ENCODE measurements at places on chromosomes 6 and 20. TPM values are rescaled to one million over a fixed set of nuclear protein-coding genes. Genes with fewer than 3 reads are reported as not detected.

GRCh38 chr6:23280437-23280836 is 711.1 kb downstream of the HDGFL1 start:
- no peak for DNase-seq
- no peaks in the 10 kb centered on the region for H3K4me1 ChIP-seq
- no peaks in the 10 kb centered on the region for H3K36me3 ChIP-seq
- H3K4me3 ChIP-seq, result no peak overlapping the region

DNA sequence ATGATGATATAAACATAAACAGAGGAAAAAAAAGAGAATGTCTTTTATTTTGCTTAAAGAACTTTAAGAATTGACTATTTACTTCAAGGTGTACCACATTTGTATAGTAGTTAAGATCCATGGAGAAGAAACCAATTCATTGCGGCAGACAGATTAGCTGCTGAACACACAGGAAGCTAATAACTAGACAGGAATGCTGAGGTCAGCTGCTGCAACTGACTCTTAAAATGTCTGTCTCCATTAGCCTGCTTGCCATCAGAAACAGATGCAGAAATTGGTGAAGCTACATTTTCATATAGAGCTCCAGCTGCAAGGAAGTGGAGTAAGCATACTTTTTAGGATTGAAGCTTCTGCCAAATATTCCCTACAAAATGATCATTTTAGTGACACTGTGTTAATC is 939.5 kb downstream of the EPHA7 start:
- DNase-seq, result no peak
- no peaks in the 10 kb centered on the region for H3K4me1 ChIP-seq
- H3K4me3 ChIP-seq, result no peak overlapping the region
- no peak overlapping the region for H3K27ac ChIP-seq

GRCh38 chr6:163702736-163703135 is 288.2 kb downstream of the QKI start:
- no peaks in the 10 kb centered on the region for H3K36me3 ChIP-seq
- no peak overlapping the region for H3K4me3 ChIP-seq
- no peaks in the 10 kb centered on the region for H3K4me1 ChIP-seq
- no peak for DNase-seq
- H3K27ac ChIP-seq, result no peak overlapping the region
- H3K27me3 ChIP-seq, result peaks cover 34% of the 10 kb centered on the region

MYL9 gene
- total RNA-seq, result 2.0 TPM

LAMA2 gene
- total RNA-seq, result not detected

- no peaks in the 10 kb centered on the region for H3K36me3 ChIP-seq
- peaks cover 10% of the 10 kb centered on the region for H3K27me3 ChIP-seq
- H3K4me3 ChIP-seq, result no peak overlapping the region
- DNase-seq, result no peak
Observed at GRCh38 chr6:13831615-13832014, 17.3 kb upstream of the MCUR1 start.

PNLDC1 gene
- 0.37 TPM for total RNA-seq

TBX18 gene
- not detected for total RNA-seq

IL17F gene
- 0.50 TPM for total RNA-seq

DNA sequence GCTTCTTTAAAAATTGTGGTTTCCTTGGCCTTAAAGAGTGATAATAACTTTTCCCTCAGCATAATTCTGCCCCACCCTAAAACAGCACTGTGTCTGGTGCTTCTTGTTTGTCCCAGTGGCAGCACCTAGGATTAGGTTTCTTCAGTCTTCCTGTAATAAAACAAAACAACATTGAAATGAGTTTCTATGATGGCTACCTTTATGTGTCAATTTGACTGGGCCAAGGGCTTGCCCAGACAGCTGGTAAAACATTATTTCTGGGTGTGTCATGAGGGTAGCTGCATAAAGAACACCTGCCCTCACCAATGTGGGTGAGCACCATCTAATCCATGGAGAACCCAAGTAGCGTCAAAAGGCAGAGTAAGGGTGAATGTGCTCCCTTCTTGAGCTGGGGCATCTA is 117.8 kb downstream of the QRSL1 start:
- no peak for DNase-seq
- no peaks in the 10 kb centered on the region for H3K4me1 ChIP-seq
- H3K27me3 ChIP-seq, result peaks cover 21% of the 10 kb centered on the region
- H3K4me3 ChIP-seq, result no peak overlapping the region

ZNF831 gene
- total RNA-seq, result 9.0 TPM

RBM24 gene
- total RNA-seq, result not detected

GRCh38 chr6:56767435-56767834 is 124.7 kb upstream of the DST start:
- no peak overlapping the region for H3K4me3 ChIP-seq
- H3K27ac ChIP-seq, result no peak overlapping the region
- H3K36me3 ChIP-seq, result no peaks in the 10 kb centered on the region
- no peaks in the 10 kb centered on the region for H3K4me1 ChIP-seq
- no peak for DNase-seq

DNA sequence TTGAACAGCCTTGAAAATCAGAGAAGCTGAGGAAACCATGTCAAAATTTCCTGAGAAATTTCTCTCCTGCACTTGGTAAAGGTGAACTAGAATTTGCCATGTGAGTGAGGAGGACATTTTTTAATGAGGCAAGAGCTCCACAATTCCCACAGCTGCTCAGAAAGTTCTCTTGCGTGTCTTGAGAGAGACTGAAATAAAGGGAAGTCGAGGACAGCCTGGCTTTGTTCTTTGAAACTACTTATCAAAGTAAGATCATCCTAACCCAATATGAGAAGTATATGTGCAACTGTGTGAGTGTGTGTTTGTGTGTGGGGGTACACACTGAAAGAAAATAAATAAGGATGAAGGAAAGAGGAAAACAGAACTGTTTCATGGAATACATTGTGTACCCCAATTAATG is 163.4 kb downstream of the SLC24A3 start:
- no peak for DNase-seq
- no peaks in the 10 kb centered on the region for H3K36me3 ChIP-seq

- no peak overlapping the region for H3K27ac ChIP-seq
- H3K4me1 ChIP-seq, result no peaks in the 10 kb centered on the region
- peaks cover 8% of the 10 kb centered on the region for H3K27me3 ChIP-seq
Observed at GRCh38 chr6:168678077-168678476, 237.1 kb downstream of the SMOC2 start.

DNA sequence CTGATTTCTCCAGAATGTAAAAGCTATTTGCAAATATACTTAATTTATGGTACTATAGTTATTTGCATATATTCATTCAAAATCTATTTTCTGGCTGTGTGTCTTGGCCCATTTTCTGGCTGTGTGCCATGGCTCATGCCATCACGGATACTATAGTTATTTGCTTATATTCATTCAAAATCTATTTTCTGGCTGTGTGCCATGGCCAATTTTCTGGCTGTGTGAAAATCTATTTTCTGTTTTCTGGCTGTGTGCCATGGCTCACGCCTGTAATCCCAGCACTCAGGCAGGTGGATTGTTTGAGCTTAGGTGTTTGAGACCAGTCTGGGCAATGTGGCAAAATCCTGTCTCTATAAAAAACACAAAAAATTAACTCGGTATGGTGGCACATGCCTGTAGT is 28.9 kb upstream of the RIPK1 start:
- H3K36me3 ChIP-seq, result no peaks in the 10 kb centered on the region
- H3K4me1 ChIP-seq, result no peaks in the 10 kb centered on the region

DNA sequence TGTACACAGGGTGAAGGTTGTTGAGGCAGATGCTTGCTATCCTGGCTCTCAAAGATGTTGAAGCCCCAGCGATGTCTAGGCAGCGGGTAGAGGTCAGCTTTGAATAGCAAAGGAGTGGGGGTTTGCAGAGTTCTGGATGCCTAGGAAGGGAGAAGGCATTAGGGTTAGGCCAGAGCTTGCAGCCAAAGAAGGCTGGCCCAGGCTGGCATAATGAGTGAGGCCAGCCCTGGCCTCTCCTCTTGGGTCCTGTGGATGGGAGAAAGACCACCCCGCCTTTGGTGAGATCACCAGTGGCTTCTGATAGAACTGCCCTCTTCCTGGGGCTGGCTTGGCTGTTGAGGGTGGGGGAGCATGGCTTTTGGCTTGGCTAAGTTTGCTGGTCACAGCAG is 406 bp upstream of the WFDC5 start:
- no peak for DNase-seq
- peaks cover 17% of the 10 kb centered on the region for H3K4me1 ChIP-seq
- no peak overlapping the region for H3K27ac ChIP-seq
- no peak overlapping the region for H3K4me3 ChIP-seq
- no peaks in the 10 kb centered on the region for H3K36me3 ChIP-seq
- H3K27me3 ChIP-seq, result peaks cover 26% of the 10 kb centered on the region

MOCS1 gene
- 1.4 TPM for total RNA-seq

- H3K36me3 ChIP-seq, result peaks cover 6% of the 10 kb centered on the region
- no peak overlapping the region for H3K4me3 ChIP-seq
- no peaks in the 10 kb centered on the region for H3K4me1 ChIP-seq
- DNase-seq, result no peak
- H3K27ac ChIP-seq, result no peak overlapping the region
Observed at GRCh38 chr6:158095031-158095430, 73.0 kb downstream of the SERAC1 start.

SPATS1 gene
- total RNA-seq, result not detected

OR2J3 gene
- not detected for total RNA-seq

DNA sequence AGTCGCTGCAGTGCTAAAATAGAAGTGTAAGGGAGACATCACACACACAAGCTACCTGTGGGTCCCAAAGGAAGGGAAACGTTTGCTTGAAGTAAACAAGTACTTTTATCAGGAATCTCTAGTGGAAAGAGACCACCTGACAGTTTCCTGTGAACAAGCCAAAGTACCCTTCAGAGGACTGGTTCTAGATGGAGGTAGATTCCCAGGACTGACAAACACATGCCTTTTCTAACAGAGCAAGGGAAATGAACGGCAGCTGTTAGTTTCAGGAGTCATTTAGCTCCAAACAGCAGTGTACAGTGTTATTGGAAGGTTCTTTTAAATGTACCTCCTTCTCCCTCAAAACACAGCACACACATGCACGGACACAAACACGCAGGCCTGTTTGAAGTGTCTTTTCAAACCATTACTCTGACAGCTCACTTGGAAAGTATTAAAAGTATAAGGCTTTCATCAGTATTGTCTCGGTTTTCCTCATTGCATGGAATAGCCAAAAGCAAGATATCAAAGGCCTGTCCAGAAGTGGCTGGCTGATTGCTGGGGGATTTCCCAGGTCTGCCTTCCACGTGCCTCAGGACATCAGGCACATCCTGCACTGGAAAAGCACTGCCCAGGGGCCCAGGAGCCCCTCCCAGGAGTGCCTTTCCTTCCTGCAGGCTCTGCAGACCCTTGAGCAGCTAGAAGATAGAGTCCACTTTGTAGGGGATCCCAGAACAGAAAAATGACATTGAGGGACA is 393.2 kb upstream of the SOX4 start:
- H3K36me3 ChIP-seq, result peaks cover 7% of the 10 kb centered on the region
- DNase-seq, result no peak
- no peak overlapping the region for H3K27ac ChIP-seq
- no peaks in the 10 kb centered on the region for H3K4me1 ChIP-seq
- no peak overlapping the region for H3K4me3 ChIP-seq

MOCS3 gene
- total RNA-seq, result 4.1 TPM

- peak overlapping the region; percentile 99 for H3K4me3 ChIP-seq
- DNase-seq, result peak; percentile 35
- H3K36me3 ChIP-seq, result peaks cover 42% of the 10 kb centered on the region
- H3K27me3 ChIP-seq, result no peaks in the 10 kb centered on the region
Observed at GRCh38 chr6:18263418-18264218, 712 bp downstream of the DEK start.

GLP1R gene
- 0.77 TPM for total RNA-seq

DNA sequence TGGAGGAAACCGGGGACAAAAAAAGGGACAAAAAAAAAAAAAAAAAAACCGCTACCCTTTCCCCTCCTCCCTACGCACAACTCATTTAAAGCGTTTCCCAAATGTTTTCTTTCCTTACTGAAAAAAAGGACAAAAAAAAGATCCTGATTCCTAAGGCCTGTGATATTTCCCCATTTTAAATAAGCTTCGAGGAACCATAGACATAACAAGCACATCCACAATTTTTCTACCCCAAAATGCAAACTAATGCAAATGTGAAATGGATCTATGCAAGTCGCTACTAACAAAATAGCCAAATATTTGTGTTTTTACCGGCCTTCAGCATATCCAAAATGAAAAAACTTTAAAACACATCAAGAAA is 1.4 kb upstream of the ZNF217 start:
- H3K27ac ChIP-seq, result peak overlapping the region; percentile 95
- DNase-seq, result no peak
- peaks cover 58% of the 10 kb centered on the region for H3K4me1 ChIP-seq
- H3K4me3 ChIP-seq, result peak overlapping the region; percentile 84

SPEF1 gene
- total RNA-seq, result 0.49 TPM

DNA sequence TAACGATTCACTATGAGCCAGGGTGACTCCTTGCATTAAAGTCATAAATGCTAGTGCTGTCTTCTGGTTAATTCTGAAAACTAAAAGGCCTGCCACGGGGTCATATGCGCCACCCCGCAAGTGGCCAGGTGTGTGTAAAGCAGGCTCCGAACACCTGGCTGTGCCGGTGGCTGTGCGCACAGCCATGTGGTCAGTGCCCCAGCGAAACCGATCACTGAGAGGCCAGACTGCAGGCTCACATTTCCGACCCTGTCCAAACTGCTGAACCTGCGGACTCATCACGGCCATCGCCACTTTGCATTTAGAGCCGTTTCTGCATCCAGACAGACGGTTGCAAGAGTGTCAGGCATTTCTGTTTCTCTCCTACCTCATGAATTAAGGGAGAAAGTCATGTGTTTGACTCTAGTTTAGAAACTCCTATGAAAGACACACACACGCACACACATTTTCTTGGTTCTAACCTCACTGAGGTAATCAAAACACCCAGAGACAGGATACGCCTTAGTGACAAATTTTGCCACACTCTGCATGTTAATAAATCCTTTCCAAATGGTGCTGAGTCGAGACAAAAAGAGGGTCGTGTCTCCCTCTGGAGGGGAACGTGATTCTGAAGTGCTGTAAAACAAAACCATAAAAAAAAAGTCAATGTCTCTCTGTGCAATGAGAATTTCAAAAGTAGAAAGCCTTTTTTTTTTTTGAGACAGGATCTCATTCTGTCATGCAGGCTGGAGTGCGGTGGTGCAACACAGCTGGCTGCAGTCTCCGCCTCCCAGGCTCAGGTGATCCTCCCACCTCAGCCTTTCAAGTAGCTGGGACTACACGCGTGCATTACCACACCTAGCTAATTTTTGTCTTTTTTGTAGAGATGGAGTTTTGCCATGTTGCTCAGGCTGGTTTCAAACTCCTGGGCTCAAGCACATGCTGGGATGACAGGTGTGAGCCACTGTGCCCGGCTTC is 31.0 kb upstream of the TCFL5 start:
- H3K4me1 ChIP-seq, result peaks cover 38% of the 10 kb centered on the region
- no peak overlapping the region for H3K27ac ChIP-seq
- H3K36me3 ChIP-seq, result peaks cover 59% of the 10 kb centered on the region
- H3K27me3 ChIP-seq, result no peaks in the 10 kb centered on the region

HFE gene
- 1.3 TPM for total RNA-seq

DNA sequence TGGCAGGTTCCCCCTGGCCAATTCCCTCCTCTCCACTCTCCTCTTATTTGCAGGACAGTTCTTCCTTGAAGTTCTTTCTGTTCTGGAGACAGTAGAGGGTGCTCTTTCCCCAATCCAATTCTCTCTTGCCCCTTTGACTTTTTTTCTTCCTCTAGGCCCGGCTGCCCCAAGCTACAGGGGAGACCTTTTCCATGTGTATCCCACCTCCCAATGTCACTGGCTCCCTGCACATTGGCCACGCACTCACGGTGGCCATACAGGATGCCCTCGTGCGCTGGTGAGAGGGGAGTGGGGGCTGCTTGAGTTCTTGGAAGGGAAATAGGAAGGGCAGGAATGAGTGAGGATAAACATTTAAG is 1.5 kb downstream of the VARS2 start:
- H3K27me3 ChIP-seq, result no peaks in the 10 kb centered on the region
- peaks cover 22% of the 10 kb centered on the region for H3K36me3 ChIP-seq
- peak overlapping the region; percentile 88 for H3K4me3 ChIP-seq
- H3K27ac ChIP-seq, result no peak overlapping the region

GINS1 gene
- total RNA-seq, result 24.3 TPM
